ENCODE measurements at places on chromosomes 6 and 20.

DNA sequence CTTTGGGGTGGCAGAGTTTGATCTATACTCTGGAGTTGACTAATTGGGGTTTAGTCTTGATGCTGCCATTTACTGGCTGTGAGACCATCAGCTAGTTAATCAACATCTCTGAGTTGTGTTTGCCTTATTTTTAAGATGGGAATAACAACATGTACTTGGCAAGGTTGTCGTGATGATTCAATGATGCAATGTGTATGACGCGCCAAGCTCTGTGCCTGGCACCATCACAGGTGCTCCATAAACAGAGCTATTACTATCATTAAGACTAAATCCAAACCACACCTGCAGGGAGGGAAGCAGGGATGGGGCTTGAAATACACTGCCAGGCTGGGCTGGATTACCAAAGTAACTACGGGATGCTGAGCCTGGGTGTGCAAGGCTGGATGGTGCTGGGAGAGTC lies 60.1 kb upstream of the E2F3 start:
- DNase-seq = no peak

DNA sequence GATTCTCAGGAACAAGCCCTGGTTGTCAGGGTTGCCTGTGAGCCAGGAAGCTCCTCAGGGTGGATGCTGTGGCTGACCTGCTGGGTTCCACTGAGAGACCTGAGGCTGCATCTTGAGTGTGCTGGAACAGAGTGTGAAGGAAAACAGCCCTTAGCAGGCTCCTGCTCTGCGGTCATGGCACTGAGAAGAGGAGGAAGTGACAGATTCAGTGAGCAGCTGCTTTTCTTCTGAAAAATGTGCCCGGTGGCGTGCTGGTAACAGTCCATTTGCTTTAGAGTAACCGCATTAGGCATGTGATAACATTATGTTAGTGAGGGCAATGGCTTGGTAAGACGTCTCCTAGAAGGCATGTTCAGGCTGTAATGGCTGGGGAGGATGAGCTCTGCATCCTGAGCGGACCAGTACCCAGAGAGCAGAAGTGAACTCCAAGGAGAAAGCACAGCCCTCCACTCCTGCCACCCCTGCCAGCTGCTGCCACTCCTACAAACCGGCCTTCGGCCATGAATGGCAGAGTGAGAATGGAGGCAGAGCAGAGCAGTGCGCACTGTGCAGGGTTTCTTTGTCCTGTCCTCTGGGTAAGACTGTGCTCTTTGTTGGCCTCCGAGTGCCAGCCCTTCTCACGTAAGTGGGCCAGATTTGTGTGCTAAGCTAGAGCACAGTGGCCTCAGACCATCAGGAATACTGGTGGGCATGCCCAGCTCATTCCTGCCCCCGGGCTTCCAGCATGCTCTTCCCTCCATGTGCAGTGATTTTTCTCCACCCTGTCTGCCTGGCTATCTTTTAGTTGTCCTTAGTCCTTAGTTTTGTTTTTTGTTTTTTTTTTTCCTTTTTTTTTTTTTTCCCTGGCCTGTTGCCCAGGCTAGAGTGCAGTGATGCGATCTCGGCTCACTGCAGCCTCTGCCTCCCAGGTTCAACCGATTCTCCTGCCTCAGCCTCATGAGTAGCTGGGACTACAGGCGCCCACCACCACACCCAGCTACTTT lies 98.1 kb upstream of the VSTM2L start:
- DNase-seq = peak; percentile 19

DNA sequence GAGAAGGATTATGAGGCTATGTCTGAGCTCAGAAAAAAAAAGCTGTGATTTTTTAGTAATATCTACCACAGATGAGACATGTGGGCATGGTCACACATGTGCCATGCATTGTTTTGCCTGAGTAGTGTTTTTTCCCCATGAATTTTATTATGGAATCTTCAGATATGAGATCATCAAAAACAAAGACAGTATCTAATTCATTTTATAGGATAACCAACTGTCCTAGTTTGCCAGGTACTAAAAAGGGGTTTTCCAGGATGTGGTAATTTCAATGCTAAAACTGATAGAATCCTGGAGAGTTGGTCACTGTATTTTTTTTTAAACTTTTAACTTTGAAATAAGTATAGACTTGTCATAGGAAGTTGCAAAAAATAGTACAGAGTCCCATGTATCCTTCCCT lies 127.4 kb upstream of the MAP3K7 start:
- peak; percentile 9 for DNase-seq

GRCh38 chr6:93927731-93928130 lies 508.4 kb upstream of the EPHA7 start:
- no peak for DNase-seq

DNA sequence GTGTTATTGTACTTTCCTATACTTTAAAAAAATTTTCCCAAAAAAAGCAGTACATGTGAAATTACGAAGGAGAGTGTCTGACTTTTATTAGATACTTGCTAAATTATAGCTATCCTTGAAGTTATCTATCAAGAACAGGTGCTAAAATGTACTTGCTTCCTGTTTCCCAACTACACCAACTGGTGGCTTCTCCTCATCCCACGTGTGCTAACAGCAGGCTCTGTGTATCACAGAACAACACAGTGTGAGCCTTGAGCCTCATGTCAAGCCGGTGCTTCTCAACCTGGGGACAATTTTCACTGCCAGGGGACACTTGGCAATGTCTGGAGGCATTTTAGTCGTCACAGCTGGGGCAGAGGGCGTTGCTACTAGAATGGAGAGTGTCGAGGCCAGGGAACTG lies 36.2 kb upstream of the CDYL start:
- DNase-seq = no peak

GRCh38 chr6:139250296-139251044 lies 41.3 kb downstream of the TXLNB start:
- DNase-seq = peak; percentile 64

DNA sequence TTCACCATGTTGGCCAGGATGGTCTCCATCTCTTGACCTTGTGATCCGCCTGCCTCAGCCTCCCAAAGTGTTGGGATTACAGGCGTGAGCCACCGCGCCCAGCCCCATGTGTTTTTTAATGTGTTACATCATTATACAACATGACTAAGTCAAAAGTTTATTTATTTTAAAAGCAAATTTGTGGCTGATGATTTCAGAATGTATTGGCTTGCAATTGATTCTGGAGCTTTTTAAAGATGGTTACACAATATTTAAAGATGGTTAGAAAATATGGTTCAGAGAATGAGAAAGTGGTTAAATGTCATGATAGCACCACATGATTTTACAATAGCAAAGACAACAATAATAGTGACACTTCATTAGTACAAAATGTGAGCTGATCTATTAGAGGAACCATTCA lies 80.5 kb downstream of the SASH1 start:
- no peak for DNase-seq

DNA sequence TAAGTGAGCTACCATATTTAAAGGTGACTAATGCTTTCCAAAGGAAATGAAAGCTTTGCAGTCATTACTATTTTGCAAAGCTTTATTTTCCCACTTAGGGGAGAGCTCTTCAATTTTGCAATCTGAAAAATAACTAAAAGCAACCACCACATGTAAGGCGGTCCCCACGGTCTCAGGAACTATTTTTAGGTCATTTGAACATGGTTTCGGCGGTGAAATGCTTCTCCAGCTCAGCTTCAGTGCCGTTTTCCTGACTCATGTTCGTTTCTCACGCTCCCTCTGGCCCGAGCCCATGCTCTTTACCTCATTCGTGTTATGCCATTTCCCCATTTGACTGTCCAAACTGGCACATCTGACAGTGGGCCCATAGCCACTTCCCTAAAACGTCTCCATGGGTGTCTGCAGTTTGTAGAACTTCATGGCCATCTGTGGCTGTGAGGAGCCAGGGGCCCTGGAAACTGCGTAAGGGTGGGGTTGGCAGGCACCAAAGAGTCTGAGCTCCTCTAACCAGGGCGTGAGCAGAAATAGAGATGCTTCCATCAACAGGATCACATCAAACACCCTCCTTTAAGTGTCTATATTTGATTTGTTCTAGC lies 46.5 kb downstream of the ADTRP start:
- peak; percentile 96 for DNase-seq

- no peak for DNase-seq
Observed at GRCh38 chr6:132479131-132479530, 33.8 kb downstream of the STX7 start.

DNA sequence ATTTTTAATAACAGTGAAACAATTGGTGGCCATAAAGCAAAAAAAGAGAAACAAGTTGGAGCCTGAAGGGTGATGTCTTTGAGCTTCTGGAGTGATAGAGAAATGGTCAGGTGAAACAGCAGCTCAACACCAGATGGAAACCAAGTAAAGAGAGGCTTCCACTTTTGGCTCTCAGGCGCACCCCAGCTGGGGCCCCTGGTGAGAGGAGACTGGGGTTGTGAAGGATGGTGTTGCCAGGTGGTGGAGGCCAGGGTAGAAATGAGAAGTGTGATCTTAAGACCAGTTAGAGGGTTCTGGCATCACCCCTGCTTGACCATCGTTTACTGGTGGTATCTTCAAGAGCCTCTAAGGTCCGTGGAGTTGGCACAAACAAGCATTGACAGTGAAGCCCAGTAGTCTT lies 126.0 kb upstream of the AKIRIN2 start:
- no peak for DNase-seq

Measured in cardiac fibroblast (primary cell).